ENCODE measurements at places on chromosomes 11 and 22. TPM values are rescaled to one million over a fixed set of nuclear protein-coding genes. Genes with fewer than 3 reads are reported as not detected.

GRCh38 chr11:72008728-72009127 lies 10.0 kb downstream of the IL18BP start:
- peak; percentile 53 for DNase-seq

DNA sequence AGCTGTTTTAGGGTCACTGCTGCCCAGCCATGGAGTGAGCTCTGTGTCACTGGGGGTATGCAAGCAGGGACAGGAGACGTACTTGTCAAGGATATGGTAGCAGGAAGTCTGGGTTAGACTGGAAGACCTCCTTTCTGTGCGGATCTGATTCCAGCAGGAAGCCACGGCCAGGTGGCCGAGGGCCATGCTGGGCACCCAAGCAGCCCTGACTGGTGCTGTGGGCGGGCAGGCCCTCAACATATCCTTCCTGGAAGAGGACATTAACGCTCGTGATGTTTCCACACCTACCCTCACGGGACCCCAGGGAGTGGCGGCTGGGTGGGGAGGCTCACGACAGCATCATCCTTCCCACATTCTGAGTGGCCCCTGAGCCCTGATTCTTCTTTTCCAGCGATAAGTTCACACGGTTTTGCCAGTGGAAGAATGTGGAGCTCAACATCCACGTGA lies 8.7 kb upstream of the ANKRD13D start:
- DNase-seq, result no peak

DNA sequence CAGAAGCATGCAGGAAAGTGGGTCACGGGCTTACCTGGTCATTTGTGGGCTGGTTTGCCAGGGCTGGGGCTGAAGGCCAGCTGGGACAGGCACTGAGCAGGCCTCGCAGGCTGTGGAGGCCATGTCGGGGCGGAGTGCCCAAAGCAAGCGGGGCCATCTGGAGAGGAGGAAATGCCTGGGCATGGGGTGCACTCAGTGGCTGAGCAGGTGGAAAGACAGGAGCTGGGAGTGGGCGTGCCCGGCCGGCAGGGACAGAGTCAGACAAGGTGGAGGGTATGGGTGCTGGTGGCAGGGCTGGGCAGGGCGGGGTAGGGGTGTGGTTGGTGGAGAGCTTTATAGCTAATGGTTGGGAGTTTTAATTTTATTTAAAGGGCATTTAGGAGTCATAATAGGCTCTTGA lies 27.4 kb downstream of the DAGLA start:
- no peak for DNase-seq

- no peak for DNase-seq
These were observed 5.7 kb upstream of the KIRREL3 start for GRCh38 chr11:127006311-127006710.

GRCh38 chr22:28759861-28760560 lies 12.5 kb upstream of the CCDC117 start:
- no peak for DNase-seq

The TPH1 gene
- total RNA-seq, result 1.8 TPM

The GDPD4 gene
- not detected for total RNA-seq

The OLFML1 gene
- 10.7 TPM for total RNA-seq

The DTX4 gene
- 9.6 TPM for total RNA-seq

The PKDREJ gene
- not detected for total RNA-seq
